ENCODE measurements at places on chromosomes 7 and 10. TPM values are rescaled to one million over a fixed set of nuclear protein-coding genes. Genes with fewer than 3 reads are reported as not detected.

MAPK8 gene
- total RNA-seq, result 43.5 TPM

OR2A12 gene
- not detected for total RNA-seq

KAZALD1 gene
- not detected for total RNA-seq

MPLKIP gene
- total RNA-seq, result 29.8 TPM

FZD8 gene
- total RNA-seq, result 0.53 TPM

CLCN1 gene
- 0.91 TPM for total RNA-seq

TMEM209 gene
- total RNA-seq, result 7.9 TPM

NEURL1 gene
- not detected for total RNA-seq

AEBP1 gene
- total RNA-seq, result 83.9 TPM

PNLIPRP2 gene
- not detected for total RNA-seq

ANKRD26 gene
- total RNA-seq, result 6.9 TPM

WNT8B gene
- total RNA-seq, result not detected

GLI3 gene
- total RNA-seq, result 9.0 TPM

UTF1 gene
- not detected for total RNA-seq

NKX2-3 gene
- 0.40 TPM for total RNA-seq

SLC29A4 gene
- total RNA-seq, result 0.53 TPM

SPDYE8 gene
- total RNA-seq, result not detected

TUBB8 gene
- total RNA-seq, result not detected

CYP3A4 gene
- not detected for total RNA-seq

CFAP58 gene
- 0.13 TPM for total RNA-seq

STOX1 gene
- 0.19 TPM for total RNA-seq

PRTFDC1 gene
- total RNA-seq, result 2.2 TPM

CC2D2B gene
- total RNA-seq, result 0.22 TPM

FAM25G gene
- total RNA-seq, result 10.0 TPM

ZMIZ2 gene
- total RNA-seq, result 6.9 TPM

C10orf71 gene
- total RNA-seq, result not detected

FLNC gene
- 4.3 TPM for total RNA-seq

METTL27 gene
- total RNA-seq, result 4.4 TPM

TRPV5 gene
- total RNA-seq, result not detected

C10orf67 gene
- 0.27 TPM for total RNA-seq

HOXA1 gene
- 2.4 TPM for total RNA-seq

TRIL gene
- total RNA-seq, result 1.4 TPM

MGAM2 gene
- total RNA-seq, result not detected

MYH16 gene
- not detected for total RNA-seq

LLCFC1 gene
- not detected for total RNA-seq

DOCK1 gene
- total RNA-seq, result 54.0 TPM

AKR1C2 gene
- total RNA-seq, result 133 TPM

SPDYE2 gene
- total RNA-seq, result not detected

ACSM6 gene
- not detected for total RNA-seq

TPST1 gene
- total RNA-seq, result 22.0 TPM

SFTPA1 gene
- total RNA-seq, result not detected

ASB10 gene
- total RNA-seq, result not detected

NPFFR1 gene
- not detected for total RNA-seq

CDC14C gene
- not detected for total RNA-seq

PPP1R17 gene
- total RNA-seq, result not detected

SUN3 gene
- not detected for total RNA-seq

MACC1 gene
- 28.2 TPM for total RNA-seq

LCOR gene
- 16.9 TPM for total RNA-seq

OPN1SW gene
- not detected for total RNA-seq

FAM180A gene
- 0.70 TPM for total RNA-seq

CTAGE4 gene
- total RNA-seq, result 8.6 TPM

GFRA1 gene
- 1.6 TPM for total RNA-seq

OR6B1 gene
- total RNA-seq, result not detected

KCNIP2 gene
- 1.2 TPM for total RNA-seq

OPN4 gene
- not detected for total RNA-seq

Data from esophagus squamous epithelium (tissue), 5 donors.